ENCODE measurements at places on chromosomes 11 and 22. TPM values are rescaled to one million over a fixed set of nuclear protein-coding genes. Genes with fewer than 3 reads are reported as not detected.

DNA sequence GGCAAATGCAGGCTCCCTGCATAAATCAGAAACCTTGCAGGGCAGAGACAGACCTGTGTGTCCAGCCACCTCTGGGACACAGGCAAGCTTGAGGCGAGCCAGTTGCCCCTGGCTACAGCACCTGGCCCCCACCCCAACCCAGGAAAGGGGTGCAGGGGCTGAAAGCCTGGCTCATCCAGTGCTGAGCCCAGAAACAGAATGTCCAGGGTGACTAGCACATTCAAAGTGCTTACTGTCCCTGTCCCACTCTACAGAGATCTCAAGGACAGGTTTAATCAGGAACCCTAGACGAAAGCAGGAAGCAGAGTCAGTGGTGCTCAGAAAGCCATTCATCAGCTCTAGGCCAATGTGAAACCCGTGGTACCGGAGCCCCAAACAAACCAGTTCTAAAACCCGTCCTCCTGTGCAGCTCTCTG is 31.9 kb downstream of the PLEKHA7 start:
- DNase-seq: peak; percentile 50

GRCh38 chr22:43424666-43425630 is 13.1 kb downstream of the MPPED1 start:
- no peak for DNase-seq

GRCh38 chr11:31045335-31045734 is 324.2 kb downstream of the DCDC1 start:
- no peak for DNase-seq

DNA sequence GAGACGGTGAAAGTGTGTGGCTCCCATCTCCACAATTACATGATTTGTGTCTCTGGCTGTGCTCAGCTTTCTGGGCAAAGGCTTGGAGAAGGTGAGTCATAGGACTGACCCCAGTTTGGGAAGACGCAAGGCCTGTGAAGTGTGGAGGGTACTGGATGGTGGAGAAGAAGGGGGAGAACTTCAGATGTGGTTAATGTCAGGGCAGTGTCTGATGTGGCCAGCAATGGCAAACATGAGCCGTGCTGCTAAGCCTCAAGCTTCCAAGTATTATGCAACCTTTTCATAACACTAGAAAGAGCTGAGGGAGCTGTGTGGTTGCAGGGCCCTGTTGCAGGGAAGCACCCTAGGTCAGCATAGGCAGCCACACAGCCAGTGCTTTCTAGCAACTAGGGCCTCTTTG is 110.9 kb downstream of the NTM start:
- DNase-seq: no peak

DNA sequence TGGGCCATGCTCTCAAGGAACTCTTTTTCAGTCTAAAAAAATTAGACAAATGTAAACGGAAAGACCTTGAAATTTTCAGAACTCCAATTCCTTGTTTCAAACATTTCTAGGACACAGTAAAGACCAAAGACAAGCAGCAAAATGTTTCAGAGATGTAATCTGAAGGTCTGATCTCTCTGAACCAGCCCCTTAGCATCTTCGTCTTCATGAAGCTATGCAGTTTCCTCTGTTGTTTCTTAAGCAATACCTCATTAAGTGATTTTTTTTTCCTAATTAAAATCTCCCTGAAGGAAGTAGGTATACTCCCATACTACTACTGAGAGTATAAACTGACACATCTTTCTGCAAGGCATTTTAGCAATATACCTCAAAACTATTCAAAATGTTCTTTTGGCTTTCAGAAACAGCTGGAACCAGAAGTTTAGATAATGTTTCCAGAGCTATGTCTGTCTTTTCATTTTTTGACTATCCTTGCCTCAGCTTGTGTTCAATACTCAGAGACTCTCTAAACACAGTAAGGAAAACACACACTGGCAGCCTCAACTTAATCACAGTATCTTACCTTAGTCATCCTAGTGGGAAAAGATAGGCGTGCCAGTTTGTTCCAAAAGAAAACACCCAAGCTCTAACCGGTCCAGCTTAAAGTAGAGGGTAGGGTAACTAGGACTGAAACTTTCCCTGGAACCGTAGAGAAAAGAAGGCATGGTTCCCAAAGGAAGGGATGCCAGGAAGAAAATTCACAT is 25.1 kb downstream of the SBF2 start:
- no peak for DNase-seq

DNA sequence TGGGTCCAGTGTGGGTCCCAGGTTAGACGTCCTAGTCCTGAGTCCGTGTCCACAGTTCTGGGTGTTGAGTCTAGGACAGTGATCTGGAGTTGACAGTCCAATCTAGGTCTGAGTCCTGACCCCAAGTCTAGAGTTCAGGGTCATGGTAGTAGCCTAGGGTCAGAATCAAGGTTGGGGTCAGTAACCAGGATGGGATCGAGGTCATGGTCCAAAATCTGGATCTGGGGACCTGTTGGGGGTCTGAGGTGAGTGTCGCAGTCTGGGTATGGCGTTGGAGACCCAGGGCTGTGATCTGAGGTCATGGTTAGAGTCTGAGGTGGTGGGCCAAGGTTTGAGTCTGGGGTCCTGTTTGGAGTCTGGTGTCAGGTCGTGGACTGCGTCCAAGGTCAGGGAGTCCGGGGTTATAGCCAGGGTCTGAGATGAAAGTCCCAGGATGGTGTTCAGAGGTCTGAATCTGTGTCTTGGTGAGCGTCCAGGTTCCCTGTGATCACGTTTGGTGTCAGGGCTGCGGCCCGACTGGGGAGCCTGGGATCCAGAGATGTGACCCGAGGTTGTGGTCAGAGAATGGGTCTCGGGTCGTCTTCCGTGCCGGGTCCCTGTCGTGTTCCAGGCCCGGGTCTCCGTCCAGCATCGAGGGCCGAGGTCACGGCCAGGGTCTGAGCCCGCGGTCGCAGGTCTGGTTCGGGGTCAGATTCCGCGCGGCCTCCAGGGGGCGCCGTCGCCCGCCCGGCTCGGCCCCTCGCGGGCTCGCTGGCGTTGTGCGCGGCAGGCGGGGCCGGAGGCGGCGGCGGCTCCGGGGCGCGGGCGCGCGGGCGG is 432 bp upstream of the GRK2 start:
- DNase-seq: peak; percentile 97

DNA sequence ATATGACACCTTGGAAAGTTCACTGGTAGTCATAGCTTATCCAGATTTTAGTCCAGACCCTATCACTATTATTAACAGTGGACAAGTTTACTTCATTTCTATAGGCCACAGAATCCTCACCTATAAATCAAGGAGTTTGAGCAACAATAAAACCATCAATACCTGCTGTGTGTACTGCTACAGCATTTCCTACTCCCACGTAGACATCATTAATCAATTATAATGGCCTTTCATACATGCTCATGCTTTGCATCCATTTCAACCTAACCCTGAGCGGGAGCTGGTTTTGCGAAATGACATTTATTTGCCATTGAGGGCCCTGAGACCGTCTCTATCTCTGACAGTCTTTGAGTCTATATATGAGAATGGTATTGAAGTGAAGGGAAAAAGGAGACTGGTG is 312.3 kb downstream of the FAT3 start:
- DNase-seq: no peak

DNA sequence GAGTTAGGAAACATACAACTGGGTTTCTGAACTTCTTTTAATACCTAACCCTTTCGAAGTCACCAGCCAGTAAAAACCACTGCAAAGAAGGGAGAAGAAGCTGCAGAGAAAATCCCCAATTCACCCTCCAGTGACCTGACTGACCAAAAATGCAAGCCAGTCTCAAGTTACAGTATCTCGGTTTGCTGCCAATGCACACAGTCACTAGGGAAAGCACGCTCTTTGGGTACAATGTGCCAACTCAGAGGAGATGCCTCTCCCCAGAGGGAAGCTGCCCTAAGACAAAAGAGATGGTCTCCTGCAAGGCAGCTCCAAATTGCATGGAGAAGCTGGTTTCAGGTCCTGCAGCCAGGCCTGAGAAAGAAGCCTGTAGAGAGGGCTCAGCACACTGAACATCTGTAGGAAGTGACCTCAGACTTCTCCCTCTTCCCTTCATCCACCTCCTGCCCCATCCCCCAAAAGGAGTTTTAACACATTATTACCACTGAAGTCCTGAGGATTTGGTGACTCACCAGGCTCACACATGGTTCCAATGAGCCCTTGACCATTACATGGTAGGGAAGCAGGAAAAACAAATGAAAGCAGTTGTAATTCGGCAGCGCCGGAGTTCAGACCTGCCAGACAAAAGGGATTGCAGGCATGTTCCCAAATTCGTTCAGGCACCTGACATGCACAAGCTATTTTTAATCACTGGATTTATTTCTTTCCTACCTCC is 90.1 kb downstream of the ETS1 start:
- DNase-seq: no peak

DNA sequence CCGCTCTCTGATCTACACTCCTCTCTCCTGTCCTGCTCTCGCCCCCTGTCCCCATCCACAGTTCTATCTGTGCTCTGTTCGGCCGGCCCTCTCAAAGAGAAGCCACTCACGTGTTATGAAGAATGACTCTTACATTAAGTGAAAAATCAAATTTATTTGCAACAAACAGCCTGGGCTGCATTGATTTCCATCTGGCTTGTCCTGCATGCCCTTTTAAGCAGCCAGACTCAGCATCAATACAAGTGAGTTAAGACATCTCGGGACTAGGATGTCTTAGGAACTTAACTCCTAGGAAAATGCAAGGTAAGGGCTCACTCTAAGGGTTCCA is 373.5 kb downstream of the TENM4 start:
- DNase-seq: no peak

DNA sequence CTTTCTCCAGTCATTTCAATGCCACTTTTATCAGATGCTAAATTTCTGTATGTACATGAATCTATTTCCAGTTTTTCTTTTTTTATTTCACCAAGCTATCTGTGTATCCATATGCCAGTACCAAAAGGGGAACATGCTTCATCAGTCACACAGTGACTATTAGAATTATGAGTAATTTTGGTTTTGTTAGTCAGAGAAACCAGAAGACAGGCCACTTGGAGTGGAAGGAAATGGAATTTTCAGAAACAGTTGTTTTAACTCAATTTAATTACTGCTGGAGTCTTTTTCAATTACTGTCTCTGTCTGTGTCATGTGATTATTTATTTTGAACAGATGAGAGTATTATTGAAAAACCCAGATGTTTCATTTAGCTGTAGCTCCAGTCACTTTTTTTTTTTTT is 84.6 kb upstream of the ANO3 start:
- no peak for DNase-seq

GRCh38 chr22:39611360-39611759 is 40.8 kb downstream of the CACNA1I start:
- DNase-seq: no peak

DNA sequence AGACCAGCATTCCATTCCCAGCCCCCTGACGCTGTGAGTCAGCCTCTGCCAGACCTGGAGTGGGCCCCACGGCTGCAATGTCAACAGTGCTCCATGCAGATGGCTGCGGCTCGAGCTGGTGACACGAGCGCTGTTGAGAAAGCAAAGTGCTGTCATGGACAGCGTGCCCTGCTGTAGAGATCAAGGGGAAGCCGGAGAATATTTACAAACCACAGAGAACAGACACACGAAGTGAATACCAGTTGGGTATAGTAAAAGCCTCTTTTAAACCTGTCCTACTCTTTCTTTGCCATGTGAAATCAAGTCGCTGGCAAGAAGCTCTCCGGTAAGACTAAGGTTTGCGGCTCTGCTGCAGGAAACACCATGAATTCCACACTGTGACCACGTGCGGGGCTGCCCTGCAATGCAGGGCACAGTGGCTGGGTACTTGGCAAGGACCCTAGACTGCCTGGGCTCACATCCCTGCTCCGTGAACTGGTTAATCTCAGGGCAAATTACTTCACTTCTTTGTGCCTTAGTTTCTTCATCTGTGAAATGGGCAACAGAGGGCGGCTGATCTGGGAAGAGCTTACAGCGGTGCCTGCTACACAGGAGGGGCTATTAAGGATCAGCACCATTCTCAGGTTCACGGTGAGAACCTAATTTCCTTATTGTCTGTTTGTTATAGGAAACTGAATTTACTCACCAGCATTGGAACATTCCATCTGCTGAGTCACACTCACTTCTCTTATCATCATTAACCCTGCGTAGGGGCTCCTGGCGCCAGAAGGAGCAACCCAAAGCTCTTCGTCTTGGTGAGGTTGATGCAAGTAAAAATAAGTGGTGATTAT is 27.8 kb upstream of the ELFN2 start:
- DNase-seq: no peak

DNA sequence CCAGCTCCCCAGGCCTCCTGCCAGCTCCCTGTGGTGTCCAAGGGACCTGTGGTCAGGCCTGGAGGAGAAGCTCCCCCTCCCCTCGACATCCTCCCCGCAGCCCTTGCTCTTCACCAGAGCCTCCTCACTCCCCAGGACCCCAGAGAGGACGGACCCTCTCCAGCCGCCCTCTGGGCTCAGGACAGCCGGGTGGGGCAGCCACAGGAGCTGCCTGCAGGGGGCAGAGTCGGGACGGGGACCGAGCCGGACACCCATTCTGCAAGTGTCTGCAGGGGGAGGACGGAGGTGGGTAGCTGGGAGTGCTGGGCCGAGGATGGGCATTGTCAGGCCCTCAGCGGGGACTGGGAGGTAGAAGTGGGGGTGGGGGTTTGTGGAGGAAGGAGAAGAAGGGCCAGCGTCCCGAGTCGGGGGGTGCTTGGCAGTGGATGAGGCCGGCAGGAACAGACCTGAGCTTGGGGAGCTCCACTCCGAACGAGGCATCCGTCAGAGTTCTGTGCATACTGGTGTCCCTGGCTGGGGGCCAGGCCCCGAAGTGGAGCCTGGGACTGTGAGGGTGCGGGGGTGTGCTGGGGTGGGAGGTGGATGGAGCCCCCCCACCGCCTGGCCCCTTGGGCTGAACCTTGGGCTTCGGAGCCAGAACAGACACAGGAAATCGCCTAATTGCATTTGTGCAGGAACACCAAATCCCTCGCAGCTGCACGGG is 15.2 kb downstream of the PRR33 start:
- peak; percentile 87 for DNase-seq

DNA sequence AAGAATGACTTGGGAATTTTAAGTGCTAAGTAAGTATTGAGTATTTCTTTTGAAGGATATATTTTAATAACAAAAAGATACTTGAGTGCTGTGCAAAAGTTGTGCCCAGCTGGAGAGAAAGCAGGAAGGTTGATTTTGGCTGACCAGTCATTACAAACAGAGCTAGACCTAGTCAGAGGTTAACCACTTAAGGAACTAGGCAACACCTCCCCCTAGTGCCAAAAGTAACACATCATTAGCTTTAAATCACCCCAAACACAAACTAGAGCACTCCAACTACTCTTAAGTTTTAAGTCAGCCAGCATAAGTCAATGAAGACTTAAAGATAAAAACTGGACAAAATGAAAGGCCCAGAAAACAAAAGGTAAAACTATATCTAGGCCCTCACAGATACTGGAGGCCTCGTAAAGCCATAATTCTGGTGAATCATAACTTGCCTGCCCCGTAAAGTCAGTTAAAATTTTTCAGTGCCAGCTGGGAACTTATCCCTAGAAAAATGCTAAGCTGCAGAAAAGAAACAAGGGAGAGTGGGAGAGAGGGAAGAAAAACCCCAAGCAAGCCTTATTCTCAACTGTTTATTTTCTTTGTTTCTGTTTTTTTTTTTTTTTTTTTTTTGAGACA is 4.6 kb downstream of the TMEM9B start:
- DNase-seq: no peak

The DGAT2 gene
- total RNA-seq: 14.1 TPM

The C11orf52 gene
- 0.44 TPM for total RNA-seq

The APOL6 gene
- 48.1 TPM for total RNA-seq

The SPI1 gene
- total RNA-seq: 366 TPM

The TREH gene
- total RNA-seq: not detected

The SLC2A11 gene
- 21.7 TPM for total RNA-seq

Measured in spleen (tissue), 13 donors.